ENCODE measurements at places on chromosomes 5 and 9.

GRCh38 chr5:45793638-45794532 is 97.7 kb upstream of the HCN1 start:
- DNase-seq = no peak

GRCh38 chr9:117470455-117470854 is 55.6 kb upstream of the ASTN2 start:
- no peak for DNase-seq

GRCh38 chr5:97836816-97837215 is 653.8 kb upstream of the RIOK2 start:
- DNase-seq = no peak

GRCh38 chr5:167995844-167996425 is 295.5 kb upstream of the WWC1 start:
- no peak for DNase-seq

GRCh38 chr9:82781921-82782392 is 281.0 kb downstream of the RASEF start:
- DNase-seq = no peak

DNA sequence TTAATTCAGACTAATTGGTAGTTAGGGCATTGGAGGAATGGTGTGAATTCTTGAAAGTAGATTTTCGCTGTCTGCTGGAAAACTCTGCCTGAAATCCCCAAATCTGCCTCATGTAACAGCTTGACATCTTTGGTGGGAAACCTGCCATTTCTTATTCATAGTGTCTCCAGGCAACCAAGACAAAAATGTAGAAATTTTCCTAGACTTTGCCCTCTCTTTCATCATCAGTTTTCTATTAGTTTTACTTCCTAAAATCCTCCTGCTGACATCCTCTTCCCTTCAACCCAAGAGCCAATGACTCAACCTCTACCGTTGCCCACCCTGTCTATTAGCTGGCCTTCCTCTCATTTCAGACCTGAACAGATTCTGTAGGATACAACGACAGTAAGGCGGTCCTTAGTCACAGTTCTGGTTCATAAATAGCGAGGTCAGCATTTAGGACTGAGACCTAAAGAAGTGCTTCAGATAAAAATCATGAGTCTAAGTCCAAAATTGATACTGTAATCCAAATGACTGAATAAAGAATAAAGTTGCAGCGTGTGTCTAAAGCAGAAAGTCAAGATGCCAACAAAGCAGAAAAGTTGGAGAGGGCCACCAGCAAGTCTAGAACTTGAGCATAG is 133.9 kb downstream of the MUSK start:
- DNase-seq = no peak

- DNase-seq = no peak
Measured at GRCh38 chr5:62190173-62190572, 115.8 kb upstream of the KIF2A start.

DNA sequence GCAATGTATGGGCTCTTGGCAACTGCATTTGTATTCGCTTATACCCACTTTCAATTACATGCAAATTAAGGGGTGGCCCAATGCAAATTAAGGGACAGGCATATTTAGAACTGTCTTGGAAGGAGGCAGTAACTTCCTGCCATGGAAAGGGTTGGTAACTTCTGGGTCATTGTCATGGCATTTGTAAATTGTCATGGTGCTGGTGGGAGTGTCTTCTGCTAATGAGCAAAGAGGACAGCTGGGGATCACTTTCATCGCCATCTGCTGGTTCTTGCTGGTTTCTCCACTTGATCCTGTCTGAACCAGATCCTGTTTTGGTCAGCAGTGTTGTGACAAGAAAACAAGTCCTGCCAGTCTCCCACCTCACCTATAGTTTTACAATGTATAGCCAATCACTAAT is 23.3 kb upstream of the UGT3A2 start:
- peak; percentile 10 for DNase-seq

DNA sequence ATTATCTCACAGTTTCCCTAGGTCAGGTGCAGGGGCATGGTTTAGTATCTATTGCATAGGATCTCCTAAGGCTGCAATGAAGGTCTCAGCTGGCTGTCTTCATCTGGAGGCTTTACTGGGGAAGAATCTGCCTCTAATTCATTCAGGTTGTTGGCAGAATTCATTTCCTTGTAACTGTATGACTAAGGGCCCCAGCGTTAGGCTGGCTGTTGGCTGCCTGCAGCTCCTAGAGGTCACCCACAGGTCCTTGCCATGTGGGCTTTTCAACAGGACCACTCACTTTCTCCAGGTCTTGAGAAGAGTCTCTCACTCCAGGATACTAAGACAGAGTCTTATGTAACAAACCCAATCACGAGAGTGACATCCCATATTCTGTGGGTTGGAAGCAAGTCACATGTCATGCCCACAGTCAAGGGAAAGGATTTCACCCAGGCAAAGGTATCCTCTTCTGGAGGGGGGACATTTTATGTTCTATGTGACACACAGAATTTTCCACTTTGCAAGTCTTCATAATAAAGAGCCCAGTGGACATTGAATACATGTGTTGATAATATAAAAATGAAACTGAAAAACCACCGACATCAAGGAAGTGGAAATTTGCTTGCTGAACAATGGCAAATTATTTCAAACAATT is 38.2 kb downstream of the HMHB1 start:
- no peak for DNase-seq

GRCh38 chr5:132489871-132490483 is 596 bp downstream of the IRF1 start:
- DNase-seq = peak; percentile 39

DNA sequence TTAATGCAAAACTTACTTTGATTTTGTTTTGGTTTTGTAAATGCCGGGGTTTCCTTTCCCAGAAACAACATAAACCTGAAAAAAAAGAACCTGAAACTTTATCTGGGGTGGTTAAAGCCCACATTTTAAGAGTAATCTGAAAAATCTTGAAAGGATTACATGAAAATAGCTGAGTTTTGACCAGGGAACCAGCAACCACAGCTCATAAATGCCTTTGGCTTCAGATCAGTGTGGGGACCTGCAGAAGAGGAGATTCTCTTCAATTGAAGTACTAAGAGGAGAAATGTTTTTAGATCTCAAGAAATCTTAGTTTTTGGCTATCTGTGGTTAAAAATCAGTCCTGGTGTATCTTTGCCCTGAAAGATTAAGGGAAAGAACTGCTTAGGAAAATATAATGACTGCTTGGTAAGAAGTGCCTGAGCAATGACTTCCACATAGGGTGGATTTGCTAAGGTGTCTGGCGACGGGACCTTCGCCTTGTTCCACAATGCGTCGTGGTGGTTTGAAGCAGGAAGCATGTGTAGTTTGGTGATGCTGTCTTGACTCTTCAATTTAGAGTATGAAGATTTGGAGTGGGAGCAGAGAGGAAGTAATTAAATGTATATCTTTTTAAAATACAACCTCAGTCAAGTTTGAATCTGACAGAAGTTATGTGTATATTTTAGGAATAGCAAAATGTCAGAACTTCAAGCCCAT is 186.5 kb downstream of the MAN2A1 start:
- DNase-seq = no peak

GRCh38 chr5:139745132-139745799 is 50.3 kb upstream of the PSD2 start:
- DNase-seq = peak; percentile 86

DNA sequence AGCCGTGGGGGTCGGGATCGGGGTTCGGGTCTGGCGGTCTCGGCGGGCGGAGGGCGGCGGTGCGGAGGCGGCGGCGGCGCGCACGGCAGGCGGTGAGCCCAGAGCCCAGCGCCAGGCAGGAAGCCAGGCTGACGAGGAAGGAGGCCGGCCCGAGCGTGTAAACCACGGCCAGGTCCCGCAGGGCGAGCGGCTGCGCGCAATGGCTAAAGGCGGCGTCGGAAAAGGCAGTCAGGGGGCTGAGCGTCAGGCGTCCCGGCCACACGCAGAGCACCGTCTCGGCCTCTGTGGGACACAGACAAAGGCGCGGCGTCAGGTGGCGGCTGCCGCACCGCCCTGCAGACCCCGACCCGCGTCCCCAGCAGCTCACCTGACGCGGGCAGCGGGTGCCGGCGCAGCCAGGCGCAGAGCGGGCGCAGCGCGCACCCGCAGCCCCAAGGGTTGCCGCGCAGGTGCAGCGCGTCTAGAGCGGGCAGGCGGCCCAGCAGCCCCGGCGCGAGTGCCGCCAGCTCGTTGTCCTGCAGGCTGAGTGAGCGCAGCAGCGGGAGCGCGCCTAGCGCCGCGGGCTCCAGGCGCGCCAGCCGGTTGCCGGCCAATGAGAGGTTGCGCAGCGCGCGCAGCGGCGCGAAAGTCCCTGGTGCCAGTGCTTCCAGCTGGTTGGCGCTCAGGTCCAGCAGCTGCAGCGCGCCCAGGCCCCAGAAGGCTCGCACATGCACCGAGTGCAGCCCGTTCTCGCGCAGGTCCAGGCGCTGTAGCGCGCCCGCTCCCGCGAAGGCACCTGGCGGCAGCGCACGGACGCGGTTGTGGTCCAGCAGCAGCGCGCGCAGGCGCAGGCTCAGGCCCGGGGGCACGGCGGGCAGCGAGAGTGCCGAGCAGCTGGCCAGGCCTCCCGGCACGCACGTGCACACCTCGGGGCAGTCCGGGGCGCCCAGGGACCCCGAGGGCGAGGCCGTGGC is 671 bp downstream of the LRRC26 start:
- peak; percentile 33 for DNase-seq

DNA sequence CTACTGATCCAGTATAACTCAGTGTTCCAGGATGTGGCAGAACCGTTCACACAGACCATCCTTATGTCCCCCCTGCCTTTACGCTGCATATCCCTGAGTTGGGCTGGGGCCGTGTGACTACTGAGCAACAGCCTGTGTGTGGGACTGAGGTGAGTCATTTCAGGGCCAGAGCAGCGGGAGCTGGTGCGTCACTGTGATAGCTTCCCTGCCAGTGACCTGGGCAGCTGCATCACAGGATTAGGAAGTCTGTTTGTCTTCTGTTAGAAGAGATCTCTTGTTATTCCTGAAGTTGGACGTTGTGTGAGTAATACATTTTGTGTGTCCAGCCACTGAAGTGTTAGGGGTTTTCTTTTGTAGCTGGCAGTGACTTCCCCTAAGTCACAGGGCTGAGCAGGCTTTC is 35.6 kb downstream of the TPPP start:
- peak; percentile 83 for DNase-seq

DNA sequence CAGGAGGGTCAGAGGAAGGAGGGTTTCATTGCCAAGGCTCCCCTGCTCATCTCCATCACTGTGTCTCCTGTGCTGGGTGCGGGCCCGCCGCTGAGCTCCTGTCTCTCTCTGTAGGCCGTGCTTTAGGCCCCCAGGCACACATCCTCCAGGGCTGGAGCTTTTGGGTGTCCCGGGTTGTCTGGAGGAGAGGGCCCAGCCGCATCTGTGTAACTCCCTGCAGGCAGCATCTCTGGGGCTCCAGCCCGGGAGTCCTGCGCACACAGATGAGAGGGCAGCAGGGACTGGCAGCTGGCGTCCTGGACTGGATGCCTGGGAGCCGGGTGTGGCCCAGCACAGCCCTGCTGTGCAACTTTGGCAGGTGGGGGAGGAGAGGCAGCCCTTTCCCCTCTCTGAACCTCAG is 40.2 kb downstream of the LRSAM1 start:
- no peak for DNase-seq

DNA sequence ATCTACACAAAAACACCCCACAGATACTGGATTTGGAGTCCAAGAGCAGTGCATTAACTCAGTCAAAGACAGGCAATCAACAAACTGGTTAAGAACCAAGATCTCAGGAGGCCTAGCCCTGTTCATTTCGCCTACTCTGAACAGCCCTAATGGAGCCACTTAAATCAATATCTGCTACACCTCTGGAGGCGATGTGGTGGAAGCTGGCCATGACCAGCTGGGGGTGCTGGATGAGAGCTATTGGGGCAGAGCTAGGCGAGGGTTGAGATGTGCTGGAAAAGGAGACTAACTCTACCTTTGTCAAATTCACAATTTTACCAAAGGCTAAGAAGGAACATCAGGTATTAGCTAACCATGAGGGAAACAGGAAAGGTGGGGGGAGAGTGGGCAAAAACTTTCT is 23.3 kb upstream of the ARSB start:
- DNase-seq = no peak

- DNase-seq = no peak
Measured at GRCh38 chr9:95740217-95741004, 135.1 kb upstream of the ERCC6L2 start.

GRCh38 chr5:74079971-74080556 is 454.1 kb downstream of the ARHGEF28 start:
- DNase-seq = no peak

DNA sequence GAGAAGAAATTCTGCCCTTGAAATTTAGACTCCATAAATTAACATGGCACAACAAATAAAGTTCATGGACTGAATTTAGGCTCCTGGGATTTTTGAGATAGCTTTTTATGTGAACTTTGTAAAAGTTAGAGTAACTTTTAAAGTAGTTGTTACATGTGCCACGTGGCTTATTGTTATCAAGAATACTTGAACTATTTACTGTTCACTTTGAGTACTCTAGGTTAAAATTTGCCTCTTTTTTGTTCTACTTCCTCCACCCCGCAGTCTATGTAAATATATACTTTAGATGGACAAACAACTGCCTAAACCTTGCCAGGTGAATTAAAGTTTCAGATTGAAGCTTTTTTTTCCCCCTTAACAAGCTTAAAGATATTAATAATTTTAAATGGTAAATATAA is 457.9 kb downstream of the RAB3C start:
- DNase-seq = no peak

GRCh38 chr5:41754857-41755256 is 115.4 kb downstream of the OXCT1 start:
- peak; percentile 43 for DNase-seq

GRCh38 chr9:94900222-94901018 is 173.9 kb downstream of the AOPEP start:
- DNase-seq = peak; percentile 86

DNA sequence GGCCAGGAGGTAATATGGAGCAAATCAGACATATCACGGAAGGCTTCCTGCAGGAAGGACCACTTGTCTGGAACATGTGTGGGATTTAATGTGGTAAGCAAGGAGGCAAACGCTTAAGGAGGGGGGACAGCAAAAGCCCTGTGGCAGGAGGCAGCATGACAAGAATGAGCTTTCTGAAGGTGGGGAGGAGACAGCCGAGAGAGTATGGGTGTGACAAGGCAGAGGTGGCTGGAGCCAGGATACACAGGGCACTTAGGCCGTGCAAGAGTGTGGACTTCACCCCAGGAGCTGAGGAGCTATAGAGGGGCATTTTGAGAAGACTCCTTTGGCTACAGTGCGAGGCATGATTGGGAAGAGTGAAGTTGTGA is 14.4 kb upstream of the S1PR3 start:
- no peak for DNase-seq

All from ACHN (cell line).